Hematopoietic multipotent progenitor cell treated with erythropoietin and hydrocortisone succinate and interleukin-3 and kit ligand, for 4 days (in vitro differentiated cells): ENCODE measurements at places on chromosomes 6 and 20.
A peak's percentile ranks its signal among the peaks of the same experiment; 100 is the strongest.

- DNase-seq: no peak
Measured at GRCh38 chr6:148780918-148781436, 34.1 kb downstream of the UST start.

DNA sequence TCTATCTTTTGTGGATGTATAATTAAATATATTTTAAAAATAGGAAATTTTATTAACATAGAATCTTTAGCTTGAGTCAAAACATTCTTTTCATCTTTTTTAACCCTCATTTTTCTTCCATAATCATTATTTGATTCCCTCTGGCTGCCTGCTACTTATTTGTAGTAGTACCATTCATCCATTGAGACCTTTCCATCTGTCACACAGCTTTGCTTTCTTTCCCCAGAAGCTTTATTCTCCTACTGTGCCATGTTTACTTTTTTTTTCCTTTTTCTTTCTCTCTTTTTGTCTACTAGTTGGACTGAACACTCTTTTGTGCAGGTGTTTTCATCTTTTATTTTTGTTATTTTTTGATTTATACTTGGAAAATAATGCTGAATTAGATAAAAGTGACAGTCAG lies 522.6 kb upstream of the MMS22L start:
- DNase-seq: no peak

DNA sequence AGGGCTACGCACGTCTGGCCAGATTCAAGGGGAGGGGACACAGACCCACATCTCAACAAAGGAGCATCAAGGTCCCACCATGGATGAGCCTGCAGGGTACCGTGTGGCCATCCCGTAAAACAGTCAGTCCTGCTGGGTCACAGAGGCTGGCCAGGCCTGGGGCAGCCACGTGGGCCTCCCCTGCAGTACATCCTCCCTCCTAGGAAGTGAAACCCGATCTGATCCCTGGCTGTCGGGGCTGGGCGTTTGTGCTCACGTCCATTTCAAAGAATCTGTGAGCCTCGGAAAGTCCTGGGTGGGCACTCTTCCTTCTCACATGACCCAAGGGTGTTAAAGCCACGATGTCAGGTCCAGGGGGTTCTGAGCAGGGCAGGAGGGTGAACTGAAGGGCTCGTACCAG lies 14.3 kb downstream of the SULF2 start:
- DNase-seq: no peak

DNA sequence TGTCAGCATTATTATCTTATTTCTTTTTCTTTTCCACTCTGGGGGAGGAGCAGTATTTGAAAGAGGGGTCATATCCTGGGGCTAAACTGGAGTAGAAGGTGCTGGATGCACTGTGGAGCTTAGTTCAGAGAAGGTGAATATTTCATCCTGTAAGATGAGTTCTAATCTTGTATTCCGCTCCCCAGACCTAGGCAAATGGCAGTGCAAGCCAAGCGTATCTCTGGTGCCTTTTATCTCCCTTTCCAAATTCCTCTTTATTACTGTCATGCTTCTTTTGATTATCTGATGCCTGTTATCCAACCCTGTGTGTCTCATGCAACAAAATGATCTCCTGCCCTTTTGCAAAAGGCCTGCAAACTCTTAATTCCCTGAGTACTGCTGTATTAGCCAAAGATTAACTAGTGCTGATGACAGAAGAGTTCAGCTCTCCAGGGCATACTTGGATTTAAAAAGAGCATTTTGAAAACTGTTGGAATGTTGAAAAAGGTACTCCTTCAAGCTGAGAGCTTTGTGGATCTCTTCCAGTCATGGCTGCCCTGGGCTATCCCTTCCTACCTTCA lies 138.0 kb downstream of the CARMIL1 start:
- no peak for DNase-seq

GRCh38 chr6:21080221-21080620 lies 513.3 kb upstream of the SOX4 start:
- DNase-seq: no peak

- DNase-seq: no peak
Measured at GRCh38 chr6:5230081-5230480, 30.7 kb downstream of the LYRM4 start.

DNA sequence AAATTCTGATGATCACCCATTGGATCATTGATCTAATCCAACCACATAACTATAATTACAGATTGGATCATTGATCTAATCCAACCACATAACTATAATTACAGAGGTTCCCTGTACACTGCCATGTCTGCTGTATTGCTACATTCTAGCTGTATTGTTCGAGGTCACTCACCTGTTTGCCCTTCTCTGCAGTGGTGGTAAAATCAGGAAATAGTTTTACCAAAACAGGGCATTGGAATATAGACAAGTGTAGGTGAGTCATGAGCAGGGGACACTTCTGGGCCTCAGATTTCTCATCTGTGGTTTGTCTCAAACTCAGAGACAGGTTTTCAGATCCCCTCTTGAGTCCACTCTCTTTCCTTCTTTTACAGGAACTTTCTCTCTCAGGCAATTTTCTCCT lies 9.0 kb upstream of the AFDN start:
- no peak for DNase-seq

- peak; percentile 32 for DNase-seq
Measured at GRCh38 chr6:3545156-3545555, 88.3 kb upstream of the SLC22A23 start.

DNA sequence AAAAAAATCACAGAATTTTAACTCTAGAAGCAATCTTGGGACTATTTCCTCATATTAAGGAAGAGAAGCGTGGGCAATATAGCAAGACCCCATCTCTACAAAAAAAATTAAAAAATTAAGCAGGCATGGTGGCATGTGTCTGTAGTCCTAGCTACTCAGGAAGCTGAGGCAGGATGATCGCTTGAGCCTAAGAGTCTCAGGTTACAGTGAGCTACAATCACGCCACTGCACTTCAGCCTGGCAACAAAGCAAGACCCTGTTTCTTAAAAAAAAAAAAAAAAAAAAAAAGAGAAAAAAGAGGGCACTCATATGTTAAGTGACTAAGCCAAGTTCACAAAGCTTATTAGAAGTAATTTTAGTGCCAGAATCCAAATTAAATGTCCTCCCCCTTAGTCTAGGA lies 100.8 kb downstream of the SESN1 start:
- no peak for DNase-seq

- no peak for DNase-seq
Measured at GRCh38 chr20:37506152-37506725, 14.8 kb upstream of the NNAT start.

- DNase-seq: no peak
Measured at GRCh38 chr6:129476810-129477209, 233.2 kb downstream of the ARHGAP18 start.

GRCh38 chr20:46302106-46302505 lies 6.2 kb downstream of the CDH22 start:
- DNase-seq: no peak

- DNase-seq: no peak
Measured at GRCh38 chr6:147109707-147110106, 94.5 kb upstream of the STXBP5 start.

GRCh38 chr6:53731866-53732636 lies 62.8 kb upstream of the LRRC1 start:
- DNase-seq: peak; percentile 27

GRCh38 chr6:137702791-137703424 lies 164.2 kb upstream of the TNFAIP3 start:
- DNase-seq: no peak

- peak; percentile 70 for DNase-seq
Measured at GRCh38 chr6:20564777-20565176, 30.5 kb downstream of the CDKAL1 start.

- no peak for DNase-seq
Measured at GRCh38 chr6:131400054-131400778, 172.8 kb upstream of the ARG1 start.

- DNase-seq: no peak
Measured at GRCh38 chr6:129943637-129944271, 74.6 kb upstream of the L3MBTL3 start.

DNA sequence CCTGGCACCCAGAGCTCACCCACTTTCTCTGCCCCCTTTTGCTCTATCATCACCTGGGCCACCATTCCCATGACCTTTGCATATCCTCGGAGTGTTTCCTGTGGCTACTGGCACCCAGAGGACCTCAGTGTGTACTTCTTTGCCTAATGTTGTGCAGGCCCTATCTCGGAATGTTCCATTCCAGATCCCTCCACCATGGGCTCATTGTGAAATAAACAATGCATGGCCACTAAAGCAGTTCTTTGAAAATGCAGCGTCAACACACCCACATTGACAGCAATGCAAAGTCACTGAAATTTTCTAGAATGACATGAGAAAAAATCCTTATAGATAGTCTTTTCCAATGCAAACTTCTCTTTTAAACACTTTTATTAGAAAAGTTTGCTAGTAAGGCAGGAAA lies 72.9 kb upstream of the AGPAT4 start:
- DNase-seq: no peak

DNA sequence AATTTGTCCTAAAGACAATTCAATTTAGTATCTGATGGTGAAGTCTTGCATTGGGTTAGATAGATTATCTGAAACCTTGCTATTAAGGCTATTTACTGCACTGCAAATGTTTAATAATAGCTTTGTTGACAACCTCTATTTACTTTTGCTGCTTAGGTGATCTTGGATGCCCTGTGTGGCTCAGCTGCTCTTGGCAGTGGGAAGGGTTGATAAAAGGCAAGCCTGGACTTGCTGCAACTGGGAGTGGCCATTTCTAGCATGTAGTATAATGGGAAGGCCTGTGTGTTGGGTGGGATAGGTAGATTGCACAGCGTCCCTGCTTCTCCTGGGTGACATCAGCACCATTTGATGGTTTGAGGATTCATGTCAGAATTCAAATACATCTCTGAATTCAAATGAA lies 49.1 kb downstream of the ARMC2 start:
- peak; percentile 24 for DNase-seq

DNA sequence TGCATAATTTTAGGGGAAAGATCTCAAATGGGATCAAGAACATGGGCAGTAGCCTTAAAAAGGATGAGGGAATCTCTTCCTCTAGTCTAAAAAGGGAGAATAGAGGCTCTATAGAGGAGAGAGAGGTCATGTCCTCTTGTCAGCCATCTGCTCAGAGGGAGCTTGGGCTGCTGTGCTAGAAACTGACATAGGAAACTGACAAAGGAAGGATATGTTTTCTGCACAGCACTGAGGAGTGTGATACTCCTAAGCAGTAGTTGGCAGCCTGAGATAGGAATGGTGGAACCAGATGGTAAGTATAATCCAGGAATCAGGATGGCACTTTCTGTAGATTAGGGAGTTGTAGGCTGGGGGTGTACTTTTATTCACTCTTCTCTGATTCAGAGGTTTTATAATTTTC lies 59.2 kb downstream of the PTPRA start:
- no peak for DNase-seq

DNA sequence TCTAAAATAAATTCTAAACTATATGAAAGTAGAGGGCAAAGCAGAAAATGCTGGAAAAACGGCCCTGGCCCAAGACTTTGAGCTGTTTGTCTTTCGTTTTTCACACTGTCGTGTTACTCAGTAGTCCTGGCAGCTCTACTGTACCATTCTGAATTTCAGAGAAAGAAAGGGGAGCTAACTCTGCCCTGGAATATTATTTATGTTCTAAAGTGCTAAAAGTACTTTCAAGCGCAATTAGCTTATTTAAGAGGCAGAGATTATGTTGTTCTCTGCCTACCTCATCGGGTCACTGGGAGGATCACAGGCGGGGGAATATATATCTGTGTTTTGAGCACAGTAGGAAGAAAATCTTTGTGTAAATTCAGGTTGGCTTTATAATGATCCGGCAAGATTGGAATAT lies 152.4 kb upstream of the QKI start:
- DNase-seq: no peak

DNA sequence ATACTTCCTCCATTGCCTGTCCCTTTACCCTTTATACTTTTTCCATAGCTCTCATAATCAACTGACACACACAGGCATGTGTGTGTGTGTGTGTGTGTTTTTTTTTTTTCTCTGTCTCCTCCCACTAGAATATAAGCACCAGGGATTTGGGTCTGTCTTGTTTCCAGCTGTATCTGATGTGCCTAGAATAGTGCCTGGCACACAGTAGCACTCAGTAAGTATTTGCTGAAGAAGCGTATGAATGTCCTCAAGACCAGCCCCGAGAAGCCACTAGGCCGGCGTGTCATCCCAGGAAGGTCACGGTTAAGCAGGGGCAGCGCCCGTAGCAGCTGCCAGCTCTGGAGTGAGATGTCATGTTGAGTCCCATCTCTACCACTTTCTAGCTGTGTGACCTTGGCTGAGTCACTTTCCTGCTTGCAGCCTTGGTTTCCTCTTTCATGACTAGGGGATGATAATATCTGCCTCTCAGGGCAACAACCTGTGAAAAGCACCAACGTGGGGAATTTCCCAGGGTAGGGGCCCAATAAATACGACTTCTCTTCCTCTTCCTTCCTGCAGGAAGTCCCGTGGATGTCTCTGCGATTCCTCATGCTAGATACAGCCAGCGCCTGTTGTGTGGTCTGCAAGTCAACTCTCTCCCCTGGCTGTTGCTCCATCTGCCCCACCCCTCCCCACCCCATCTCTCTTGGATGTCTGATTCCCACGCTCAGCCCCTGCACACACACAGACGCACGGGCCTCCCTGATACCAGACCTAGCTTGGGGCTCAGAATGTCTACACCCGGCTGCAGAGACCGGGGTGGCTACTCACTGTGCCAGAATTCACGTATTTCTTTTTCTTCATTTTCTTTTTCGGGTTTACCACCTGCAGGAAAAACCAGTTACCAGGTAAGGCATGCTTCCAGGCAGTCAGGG lies 58.1 kb downstream of the RAB44 start:
- DNase-seq: peak; percentile 41

GRCh38 chr20:49630396-49630951 lies 62.5 kb upstream of the PTGIS start:
- no peak for DNase-seq

DNA sequence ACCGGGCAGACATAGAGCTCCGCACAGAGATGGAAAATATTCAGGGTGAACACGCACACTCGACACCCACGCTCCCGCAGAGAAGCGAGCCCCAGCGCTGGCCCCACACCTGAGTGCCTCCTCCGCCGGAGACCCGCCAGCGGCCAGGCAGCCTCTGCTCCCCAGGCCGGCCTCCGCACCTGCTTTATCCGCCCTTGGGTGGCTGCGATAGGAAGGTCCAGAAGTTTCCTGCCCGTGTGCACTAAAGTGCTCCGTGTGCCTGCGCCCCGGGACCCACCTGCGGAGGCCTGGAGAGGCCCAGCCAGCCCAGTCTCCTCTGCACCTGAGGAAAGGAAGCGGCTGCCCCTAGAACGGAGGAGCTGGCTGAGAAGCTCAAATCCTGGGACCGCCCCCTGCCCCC lies 10.8 kb upstream of the FOXC1 start:
- DNase-seq: no peak

GRCh38 chr6:163983679-163984078 lies 569.2 kb downstream of the QKI start:
- DNase-seq: no peak

DNA sequence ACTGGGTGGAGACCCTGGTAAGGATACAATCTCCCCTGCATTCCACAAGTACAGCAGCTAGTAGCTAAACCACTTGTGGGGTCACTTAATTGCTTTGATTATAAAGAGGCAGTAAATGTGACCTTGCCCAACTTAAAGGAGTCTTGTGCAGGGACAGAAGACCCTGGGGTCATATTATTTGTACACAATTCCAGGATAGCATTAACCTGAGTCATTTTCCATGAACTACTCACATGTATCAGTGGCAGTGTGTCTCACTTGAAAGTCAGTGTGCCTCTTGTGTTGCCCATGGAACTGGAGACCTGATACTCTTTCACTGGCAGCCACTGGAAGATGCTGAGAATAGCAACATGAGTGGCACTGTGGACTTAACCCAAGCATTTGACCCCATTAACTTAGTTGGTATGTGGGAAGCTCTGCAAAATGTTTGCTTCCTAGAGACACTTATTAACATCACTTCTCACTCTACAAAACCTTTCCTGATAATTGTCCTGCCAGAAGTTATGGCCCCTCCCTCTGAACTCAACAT lies 28.9 kb downstream of the CLIC5 start:
- DNase-seq: no peak
